ENCODE measurements at places on chromosomes 2 and 18. TPM values are rescaled to one million over a fixed set of nuclear protein-coding genes. Genes with fewer than 3 reads are reported as not detected.

GRCh38 chr2:30382995-30383394 is 64.1 kb upstream of the LCLAT1 start:
- DNase-seq, result no peak

DNA sequence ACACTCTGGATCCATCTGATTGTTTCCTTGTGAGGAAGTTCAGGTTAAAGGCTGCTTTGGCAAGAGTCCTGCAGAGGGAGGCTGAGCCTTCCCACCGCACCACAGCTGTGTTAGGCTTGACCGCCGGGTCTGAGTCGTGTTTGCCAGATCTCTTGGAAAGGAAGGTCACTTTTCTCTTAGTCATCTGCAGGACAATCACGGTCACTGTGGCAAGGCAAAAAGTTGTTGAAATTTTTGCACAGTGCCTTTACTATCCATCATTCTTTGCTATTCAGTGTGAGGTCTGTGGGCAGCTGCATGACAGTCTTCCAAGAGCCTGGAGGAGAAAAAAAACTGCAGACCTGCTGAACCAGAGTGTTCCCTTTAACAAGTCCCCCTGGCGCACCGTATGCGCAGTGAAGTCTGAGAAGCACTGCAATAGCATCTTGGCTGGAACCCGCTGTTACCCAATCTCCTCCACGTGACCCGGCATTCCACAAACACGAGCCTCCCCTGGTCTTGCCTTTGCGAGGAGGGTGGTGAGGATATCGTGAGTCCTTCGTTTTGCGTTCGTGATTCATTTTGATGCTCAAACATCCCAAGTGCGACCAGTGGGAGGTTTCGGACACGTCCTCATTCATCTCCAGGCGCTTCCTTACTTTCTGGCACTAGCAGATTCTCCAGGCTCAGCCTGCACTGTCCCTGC is 23.0 kb downstream of the BIN1 start:
- no peak for DNase-seq

DNA sequence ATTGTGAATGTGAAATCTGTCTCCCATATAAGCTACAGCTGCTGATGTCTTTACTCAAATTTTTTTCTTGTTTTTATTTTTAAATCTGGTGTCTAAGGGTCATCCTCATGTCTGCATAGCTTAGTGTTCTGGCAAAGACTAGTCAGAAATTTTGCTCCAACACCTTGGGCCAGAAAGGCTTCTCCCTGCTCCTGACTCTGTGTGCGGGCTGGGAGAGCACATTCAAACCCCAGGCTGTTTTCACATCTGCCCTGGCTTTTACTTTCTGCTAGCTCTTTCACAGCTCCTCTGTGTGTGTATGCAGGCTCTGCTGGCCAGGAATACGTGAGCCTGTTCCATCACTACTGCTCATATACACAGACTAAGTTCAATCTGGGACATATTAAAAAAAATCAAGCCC is 102.9 kb upstream of the RIOK3 start:
- DNase-seq, result no peak

DNA sequence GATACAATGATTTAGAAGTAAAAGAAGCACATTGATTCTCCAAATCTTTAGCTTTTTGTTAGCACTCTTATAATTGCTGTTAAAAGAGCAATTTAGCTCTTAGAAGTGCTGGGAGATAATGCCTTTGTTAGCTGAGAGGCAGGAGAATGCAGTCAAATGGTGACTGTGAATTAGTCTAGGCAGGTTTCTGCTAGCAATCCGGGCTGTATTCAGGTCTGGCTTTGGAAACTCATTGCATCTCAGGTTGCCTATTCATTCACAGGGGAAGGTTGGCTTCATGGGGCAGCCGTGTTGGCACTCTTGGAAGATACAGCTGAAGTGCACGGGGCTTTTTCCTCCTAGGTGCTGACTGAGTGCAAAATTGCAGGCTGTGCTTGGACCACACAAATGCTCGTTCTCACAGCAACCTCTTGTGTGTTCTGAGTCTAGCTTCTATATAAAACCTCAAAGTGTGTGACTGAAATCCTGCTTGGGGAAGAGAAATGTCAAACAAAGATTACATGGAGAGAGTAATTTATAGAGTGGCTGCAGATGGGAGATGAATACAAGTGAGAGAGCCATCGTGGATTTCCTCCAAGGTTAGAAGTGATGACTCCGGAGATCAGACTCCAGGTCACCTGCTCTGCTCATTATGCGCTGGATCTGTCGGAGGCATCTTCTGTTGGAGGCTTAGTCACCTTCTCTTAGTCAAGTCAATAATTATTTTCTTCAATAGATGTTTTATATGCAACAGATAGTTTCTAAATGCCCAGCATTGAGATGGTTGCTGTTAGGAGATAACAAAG is 167.8 kb downstream of the PMAIP1 start:
- DNase-seq, result no peak

DNA sequence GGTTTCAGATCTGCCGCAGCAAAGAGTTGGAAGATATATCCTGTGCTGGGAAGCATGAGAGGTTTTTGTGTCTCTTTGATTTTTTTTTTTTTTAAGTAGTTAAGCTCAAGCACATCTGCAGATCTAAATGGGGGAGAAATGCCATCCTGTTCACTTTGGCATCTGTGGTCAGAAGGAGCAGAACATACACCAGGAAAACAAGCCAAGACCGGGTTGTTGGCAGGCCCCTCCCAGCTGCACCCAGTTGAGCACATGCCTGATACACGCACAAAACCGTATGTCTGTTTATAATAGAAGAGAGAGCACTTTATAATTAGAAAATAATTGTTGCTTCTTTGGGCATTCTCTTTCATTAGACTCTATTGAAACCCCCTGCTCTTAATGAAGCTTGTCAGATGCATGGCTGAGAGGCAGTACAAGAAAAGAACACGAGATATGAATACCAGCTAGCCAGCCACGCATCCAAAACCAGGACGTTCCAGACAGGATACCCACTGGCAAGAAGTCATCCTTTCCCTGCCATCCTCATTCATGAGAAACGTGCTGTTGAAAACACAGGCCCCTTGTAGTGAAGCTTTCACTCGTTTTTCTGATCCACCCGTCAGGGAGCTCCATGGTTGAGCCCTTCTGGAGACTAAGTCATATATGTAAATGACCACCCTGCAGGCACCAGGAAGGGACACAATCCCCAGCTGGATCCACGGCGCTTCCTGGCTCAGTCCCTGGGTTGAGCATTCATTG is 152.2 kb downstream of the ALPK2 start:
- DNase-seq, result no peak

Gene RNASEH1
- 22.9 TPM for total RNA-seq

DNA sequence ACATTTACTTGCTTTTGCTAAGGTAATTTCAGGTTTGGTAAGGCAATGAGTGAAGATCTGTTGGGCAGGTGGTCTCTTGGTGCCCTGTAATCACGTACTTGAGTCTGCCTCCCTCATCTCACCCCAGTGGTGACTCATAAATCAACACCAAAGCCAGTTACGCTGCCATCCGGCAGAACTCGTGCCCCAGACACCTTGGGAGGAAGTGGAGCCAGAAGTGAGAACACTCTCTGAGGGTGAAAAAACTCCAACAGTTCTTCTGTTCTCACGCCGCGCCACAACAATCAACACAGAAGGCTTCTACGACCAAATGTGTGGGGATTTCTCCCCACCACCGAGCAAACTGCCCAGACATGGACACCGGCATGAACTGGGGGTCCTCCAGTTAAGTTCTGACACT is 206.2 kb downstream of the ARL4C start:
- DNase-seq, result peak; percentile 69

Gene DOK6
- total RNA-seq, result not detected

DNA sequence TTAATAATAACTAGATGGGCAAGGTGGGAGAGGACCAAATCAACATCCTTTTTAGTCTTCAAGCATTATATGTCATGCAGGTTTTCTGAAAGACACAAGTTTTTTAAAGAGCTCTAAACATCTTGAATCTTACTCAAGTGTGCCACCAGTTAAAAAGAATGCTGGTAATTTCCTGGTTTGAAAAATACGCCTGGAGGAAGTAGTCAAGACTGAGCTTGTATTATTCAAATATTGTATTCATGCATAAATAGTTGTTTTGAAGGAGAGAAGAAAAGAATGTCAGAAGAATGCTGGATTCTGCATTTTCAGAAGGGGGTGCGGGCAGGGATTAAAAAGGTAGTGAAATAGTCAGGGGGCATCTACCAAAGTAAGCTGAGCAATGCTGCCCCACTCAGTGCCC is 90.7 kb downstream of the WDPCP start:
- no peak for DNase-seq

GRCh38 chr2:181924336-181924735 is 32.8 kb downstream of the ITPRID2 start:
- DNase-seq, result no peak

DNA sequence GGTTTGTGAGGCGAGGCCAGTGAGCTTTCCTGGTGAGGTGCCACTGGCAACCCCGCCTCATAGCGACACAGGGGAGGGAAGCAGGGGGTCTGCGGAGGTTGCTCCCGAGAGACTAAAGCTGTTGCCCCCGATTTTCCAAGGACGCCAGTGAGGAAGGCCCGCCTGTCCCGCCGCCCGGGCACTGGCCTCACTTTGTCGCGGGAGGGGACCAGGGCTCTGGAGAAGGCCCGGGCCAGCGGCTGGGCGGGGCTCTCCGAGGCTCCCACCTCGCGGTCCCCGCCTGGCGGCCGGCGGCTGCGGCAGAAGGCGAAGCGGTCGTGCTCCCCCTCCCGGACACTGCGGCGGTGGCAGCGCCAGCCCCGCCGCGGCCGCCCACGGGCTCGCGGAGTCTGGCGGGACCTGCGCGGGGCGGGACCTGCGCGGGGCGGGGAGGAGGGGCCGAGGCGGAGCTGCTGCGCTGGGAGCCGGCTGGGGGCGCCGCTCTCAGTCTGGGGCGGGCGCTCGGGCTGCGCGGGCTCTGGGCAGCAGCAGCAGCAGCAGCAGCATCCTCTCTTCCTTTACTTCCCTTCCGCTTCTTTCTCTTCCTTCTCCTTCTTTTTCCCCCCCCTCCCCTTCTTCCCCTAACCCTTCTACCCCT is at the start of gene MAP2:
TSS of gene MAP2 (plus strand) at position 486 of the 637 bp plus-strand sequence. CDS start 229,124 bp downstream, outside the sequence.
- peak; percentile 69 for DNase-seq

Gene LHCGR
- not detected for total RNA-seq

Gene APOB
- total RNA-seq, result not detected

GRCh38 chr2:241218131-241219029 is 29.9 kb downstream of the ANO7 start:
- DNase-seq, result peak; percentile 49

DNA sequence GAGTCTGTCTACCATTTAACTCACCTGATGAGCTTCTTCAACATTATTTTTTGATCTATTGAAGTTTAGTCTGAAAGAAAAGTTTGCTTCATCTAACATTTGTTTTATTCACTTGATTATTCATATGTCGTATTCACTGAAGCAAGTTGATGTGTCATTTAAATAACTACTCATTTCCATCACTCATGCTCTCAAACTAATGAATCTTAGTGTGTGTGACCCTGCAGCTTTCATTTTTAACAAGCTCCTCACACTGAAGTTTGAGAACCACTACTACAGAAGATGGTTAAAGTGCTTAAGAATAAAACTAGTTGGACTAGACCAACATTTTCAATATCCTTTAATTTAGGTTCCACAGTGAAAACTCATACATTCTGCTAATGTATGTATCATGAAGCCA is 1.8 kb upstream of the ABI2 start:
- no peak for DNase-seq

DNA sequence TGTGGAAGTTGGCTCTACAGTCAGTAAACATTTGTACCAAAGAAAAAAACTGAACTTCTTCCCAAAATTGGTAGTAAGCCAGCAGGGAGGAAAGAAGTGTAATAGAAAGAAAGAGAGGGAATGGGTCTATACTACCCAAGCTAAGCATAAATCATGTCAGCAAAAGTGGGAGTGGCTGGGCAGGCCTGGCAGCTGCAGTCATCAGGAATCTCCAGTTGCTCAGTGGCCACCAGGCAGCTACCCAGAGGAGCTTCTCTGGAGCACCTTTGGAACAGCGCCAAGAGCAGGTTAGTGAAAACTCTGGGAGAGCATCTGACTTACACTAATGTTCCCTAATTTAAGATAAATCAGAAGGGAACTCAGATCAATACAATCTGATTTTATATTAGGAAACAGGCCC is 14.3 kb downstream of the FRZB start:
- DNase-seq, result no peak

DNA sequence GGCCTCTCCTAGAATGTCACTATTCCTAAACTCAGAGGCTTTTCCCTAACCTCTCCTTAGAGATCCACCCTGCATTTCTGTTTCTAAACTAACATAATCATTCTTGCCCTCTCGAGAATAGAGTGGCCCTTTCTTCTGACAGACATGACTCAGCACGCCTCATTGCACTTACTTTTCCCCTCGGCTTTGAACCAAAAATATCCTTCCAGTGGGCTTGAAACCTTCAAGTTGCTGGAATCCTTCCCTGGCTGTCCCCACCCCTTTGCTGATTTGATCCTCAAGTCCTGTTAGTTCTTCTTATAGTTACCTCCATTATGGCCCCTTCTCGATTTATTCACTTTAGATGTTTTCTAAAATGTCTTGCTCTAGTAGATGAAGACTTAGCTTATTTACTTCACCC is 158.0 kb downstream of the LTBP1 start:
- no peak for DNase-seq

Gene CD226
- 102 TPM for total RNA-seq

Gene SNORC
- total RNA-seq, result 3.6 TPM

Gene REG1A
- total RNA-seq, result not detected

Gene ABCG5
- total RNA-seq, result not detected

DNA sequence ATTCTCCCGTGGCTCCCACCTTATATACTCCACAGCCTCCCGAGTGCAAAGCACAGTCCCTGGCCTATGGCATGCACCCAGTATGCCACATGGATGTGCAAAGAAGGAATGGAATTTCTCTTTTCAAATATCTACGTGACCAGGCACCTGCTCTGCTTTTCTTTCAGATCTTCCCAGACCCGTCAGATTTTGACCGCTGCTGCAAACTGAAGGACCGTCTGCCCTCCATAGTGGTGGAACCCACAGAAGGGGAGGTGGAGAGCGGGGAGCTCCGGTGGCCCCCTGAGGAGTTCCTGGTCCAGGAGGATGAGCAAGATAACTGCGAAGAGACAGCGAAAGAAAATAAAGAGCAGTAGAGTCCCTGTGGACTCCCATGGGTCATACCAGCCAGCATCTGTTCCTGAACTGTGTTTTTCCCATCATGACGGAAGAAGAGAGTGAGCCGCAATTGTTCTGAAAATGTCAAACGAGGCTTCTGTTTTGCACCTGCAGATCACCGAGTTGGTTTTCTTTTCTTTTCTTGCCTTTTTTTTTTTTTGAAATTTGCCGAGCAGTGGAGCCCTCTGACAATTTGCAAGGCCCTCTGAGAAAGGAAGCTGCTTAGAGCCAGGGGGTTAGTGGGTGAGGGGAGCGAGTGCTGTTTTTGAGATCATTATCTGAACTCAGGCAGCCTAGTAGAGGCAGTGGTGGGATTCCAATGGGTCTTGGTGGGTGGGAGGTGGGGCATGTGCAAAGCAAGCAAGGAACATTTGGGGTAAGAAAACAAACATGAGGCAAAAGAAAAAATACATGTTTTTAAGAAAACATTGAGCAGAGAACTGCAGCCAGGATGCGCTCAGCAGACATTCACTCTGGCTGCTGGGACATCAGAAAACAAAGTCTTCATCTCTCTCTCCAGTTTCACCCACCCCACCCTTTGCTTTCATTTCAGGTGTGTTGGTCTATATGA is 26.2 kb downstream of the LBH start:
- peak; percentile 85 for DNase-seq

- no peak for DNase-seq
Observed at GRCh38 chr2:161943011-161943410, 131.0 kb downstream of the DPP4 start.
